ENCODE measurements at places on chromosomes 2 and 18.

DNA sequence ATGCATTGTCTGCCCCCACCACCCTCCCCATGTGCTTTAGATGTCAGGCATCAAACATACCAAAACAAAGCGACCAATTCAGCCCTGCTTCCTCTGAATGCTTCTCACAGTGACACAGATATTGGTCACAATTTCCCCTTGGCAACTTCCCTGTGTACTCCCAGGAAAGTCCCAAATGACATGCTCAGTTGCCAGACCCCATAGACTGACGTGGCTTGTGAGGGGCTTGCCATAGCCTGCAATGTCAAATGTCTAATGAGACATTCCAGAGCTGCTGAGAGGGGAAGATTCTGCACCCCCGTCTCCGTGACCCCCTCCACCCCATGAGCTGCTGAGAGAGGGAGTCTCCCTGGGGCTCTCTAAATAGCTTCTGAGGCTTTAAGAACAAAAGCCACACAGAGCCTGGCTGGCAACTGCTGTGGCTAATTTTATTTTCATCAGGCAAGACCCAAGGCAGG is 47.3 kb downstream of the RFTN2 start:
- DNase-seq = no peak

- DNase-seq = no peak
These were observed 42.4 kb downstream of the KIF5C start for GRCh38 chr2:148917431-148917830.

DNA sequence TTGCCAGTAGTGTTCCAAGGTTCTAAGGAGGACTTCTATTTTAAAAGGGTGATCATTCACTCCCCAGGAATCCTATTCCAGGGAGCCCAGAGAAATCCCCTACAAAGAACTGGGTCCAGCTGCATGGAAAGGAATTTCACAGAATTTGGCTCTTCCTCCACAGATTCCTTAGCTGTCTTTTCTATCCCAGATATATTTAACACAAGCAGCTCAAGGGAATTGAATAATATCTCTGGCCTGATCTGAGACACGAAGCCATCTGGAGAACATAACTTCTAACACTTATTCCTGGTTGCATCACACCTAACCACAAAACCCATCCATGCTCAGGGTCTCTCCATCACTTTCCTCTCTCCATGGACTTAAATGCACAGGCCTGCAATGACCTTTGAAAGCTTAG is 306.7 kb upstream of the ACVR2A start:
- DNase-seq = no peak

DNA sequence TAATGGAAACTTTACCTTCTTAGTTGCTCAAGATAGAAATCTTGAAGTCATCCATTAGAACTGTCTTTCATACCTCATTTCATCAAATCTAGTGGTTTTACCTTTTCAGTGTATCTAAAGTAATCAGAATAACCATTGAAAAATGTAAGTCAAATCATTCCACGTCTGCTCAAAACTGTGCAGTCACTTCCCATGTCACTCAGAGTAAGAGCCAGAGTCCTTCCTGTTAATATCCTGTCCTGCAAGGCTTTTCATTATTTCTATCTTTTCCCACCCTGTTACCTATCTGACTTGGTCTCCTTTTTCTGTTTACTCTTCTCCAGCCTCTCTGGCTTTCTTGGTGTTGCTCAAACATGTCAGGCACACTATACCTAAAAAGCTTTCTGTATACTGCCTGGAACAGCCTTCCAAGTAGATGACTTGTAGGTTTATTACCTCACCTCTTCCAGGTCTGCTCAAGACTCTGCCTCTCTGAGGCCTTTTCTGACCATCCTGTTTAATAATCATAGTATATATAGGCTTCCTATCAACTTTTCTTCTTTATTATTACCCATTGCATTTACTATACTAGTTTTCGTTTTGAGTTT is 3.4 kb downstream of the C2orf69 start:
- DNase-seq = no peak

DNA sequence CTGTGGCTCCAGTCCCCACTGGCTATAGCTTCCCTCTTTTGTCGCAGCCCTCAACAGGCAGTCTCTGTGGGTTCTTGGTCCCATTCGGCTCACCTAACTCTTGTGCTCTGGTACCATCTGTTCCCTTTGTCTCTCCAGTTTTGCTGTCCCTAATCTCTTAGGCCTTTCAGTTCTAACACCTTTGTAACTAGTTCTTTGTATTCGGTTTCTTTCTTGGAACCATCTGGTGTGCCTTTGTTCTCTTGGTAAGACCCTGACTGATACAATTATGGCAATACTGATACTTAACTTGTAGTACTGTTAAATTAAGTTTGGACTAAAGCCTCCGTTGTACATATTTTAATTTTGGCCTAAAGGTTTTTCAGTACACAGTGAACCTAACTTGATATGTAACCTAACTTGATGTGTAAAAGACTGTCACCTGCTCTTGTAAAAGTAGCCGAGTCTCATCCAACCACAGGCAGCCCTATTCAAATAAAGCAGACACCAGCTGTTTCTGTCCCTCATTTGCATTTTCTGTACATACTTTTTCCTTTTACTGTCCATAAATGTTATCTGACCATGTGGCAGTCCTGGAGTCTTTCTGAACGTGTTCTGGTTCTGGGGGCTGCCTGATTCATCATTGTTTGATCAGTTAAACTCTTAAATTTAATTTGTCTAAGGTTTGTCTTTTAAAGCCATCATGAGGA is 4.8 kb upstream of the MRPL44 start:
- DNase-seq = no peak

DNA sequence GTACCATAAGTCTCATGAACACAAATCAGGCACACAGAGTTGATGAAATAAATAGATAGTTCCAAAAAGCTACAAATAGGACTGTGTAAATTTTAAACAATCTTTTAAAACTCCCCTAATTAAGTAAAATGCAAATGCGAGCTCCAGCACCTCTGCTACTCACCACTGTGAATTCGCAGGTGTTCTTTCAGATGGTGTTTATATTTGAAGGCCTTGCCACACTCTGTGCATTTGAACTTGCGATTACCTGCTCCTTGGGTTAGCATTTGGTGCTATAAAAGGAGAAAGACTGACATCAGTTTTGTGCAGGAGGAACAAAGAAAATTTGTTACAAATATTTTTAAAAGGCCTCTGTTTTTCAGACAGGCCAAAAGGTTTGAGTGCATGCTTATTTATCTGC is 118.9 kb downstream of the ZEB2 start:
- no peak for DNase-seq

DNA sequence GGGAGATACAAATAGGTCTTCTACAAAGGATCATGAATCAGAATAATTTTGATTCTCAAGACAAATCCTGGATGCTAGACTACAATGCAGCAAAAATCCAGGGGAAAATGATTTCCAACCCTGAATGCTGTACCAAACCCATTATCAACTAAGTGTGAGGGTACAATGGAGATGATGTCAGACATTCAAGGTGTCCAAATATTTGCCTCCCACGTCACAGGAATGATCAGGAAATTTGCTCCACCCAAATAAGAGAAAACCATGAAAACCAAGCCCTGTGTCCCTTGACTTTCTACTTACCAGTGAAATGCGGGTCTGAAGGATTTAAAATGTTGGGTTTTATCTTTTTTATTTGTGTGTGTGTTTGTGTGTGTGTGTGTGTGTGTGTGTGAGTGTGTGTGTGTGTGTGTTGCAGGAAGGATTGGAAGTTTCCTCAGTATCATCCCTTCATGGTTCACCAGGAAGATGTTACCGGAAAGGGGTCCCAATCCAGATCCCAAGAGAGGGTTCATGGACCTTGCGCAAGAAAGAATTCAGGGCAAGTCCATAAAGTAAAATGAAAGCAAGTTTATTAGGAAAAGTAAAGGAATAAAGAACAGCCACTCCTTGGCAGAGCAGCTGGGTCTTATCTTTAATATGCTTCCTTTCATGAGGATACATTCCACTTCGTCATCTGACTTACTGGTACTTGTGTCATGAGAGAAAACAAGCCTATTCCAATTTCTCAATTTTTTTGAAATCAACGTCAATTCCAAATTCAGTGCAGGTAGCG is 61.1 kb upstream of the ID2 start:
- no peak for DNase-seq

DNA sequence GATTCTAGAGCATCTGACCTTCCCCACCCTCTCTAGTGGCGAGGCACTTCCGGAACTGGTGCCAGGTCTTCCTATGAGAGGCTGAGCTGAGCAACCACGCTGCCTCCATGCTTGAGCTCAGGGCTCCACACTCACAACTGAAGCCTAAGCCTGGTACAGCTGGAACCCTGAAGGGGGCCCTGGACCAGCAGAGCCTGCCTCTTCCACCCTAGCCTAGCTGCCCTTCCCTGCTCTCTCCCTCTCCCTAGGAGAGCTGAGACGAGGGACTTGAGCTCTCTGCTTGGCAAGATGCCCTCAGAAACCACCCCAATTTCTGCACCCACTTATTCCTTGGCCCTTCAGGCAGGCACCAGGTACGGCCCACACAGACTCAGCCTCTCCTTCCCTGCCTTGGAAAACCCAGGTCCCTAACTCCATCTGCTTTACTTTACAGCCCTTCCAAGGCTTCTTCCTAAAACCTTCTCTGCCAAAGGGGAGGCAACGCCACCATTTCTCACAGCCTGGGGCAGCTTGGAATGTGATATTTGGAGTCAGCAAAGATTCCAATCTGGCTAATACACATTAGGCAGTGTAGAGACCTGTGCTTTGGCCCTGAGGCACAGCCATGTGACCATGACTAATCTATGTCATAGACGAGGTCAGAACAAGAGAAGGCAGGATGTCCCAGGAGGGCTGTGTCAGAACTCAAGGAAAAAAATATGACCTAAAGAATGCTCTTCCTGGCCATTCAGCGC is 18.8 kb downstream of the COX7A2L start:
- DNase-seq = no peak

- DNase-seq = no peak
These were observed 111.7 kb upstream of the CSRNP3 start for GRCh38 chr2:165357758-165358157.

DNA sequence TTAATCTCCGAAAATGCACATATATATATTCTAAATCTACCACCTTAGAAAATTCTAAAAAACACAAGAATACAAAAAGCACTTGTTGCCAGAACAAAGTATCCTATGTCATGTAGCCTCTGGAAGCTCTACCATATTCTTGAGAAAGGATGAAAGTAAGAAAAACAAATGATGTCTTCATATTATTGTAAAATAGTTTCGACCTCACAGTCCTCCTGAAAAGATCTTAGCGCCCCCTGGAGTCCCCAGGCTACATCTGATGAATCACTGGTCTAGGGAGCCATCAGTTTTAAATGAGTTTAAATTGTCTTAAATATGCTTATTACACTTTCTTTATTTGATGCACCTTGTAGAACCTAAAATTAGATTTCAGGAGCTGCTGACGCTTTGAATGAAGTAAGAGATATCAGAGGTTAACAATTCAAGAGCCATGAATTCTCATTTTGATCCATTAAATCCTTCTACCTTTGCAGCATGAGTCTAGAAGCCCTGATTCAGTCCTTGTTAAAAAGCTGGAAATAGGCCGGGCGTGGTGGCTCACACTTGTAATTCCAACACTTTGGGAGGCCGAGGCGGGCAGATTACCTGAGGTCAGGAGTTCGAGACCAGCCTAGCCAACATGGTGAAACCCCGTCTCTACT is 138.8 kb downstream of the MCFD2 start:
- DNase-seq = peak; percentile 10

GRCh38 chr2:159419403-159419802 is 132.9 kb upstream of the WDSUB1 start:
- no peak for DNase-seq

DNA sequence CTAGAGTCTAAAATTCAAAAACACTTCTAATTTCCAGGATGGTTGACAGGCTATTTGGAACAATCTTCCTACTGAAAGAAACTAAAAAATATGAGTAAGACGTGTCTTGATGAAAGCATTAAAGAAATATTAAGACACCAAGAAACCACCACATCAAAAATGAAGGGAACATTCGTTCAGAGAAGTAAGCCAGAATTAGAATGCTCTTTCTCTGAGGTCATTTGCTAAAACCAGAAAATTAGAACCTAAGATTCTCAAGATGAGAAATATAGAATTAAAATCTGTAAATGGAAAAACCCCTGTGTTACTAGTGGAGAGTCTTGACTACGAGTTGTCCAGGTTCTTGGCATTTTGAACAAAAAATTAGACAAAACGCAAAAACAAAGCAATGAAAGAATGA is 54.8 kb upstream of the YWHAQ start:
- no peak for DNase-seq

DNA sequence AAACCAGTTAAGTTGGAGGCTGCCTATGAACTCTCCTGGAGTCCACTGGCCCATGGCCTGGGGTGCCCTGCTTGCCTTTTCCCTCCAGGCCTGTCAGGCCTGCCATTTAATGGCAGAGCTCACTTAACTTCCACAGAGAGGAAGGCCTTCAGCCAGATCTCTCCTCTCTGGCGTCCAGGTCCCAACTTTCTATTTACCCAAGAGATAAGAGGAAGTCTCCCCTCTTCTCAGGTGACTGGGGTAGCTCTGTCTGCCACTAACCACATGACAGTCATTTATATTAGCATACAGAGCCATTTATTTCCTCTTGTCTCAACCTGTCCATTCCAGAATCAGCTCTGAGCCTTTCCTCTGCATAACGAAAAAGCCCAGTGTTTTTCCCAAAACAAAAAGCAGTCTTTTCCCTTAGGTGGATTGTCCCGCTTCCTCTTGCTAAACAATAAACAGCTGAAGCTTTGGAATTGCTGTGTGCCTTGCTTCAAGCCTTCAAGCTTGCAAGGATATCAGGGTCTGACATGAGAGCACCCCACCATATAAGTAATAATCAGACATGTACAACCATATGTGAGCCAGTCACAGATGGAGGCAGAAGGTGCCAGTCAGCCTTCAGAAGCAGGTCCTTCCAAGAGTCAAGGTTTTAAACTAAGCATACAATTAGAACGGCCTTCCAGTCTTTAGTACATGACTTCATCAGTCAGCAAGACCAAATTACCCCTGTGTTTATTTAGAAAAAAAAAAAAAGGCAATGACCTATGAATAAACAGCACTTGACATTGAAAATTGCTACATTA is 71.2 kb upstream of the STPG4 start:
- DNase-seq = no peak

DNA sequence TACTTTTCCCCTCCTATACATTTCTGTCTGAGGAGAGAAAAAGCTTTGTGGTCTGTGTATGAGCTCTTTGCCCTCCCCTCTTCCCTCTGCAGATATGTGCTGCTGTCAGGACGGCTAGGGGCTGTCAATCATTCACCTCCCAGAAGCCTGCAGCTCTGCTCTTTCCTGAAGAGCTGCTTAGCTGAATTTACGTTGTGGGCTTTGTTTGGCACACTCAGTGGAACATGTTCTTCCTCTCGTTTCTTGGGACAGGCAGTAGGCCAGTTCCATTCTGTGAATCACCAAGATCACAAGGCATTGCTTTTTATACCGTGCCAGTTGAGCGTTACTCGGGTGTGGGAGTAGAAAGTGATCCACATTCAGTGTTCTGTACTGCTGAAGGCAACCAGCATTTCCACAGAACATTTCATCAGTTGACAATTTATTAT is 136.7 kb downstream of the LAMA3 start:
- DNase-seq = no peak

- no peak for DNase-seq
These were observed 17.8 kb upstream of the KLF7 start for GRCh38 chr2:207183506-207183905.

Data from stimulated activated CD8-positive, alpha-beta memory T cell treated with anti-CD3 and anti-CD28 coated beads, Interleukin-7, amount 100 ng/mL, for 1 hour (primary cell).